ENCODE measurements at places on chromosomes 7 and 10. TPM values are rescaled to one million over a fixed set of nuclear protein-coding genes. Genes with fewer than 3 reads are reported as not detected.

ARHGEF5 gene
- 8.0 TPM for total RNA-seq

BPGM gene
- 23.8 TPM for total RNA-seq

OPN1SW gene
- total RNA-seq: not detected

CTAGE8 gene
- 1.3 TPM for total RNA-seq

FOXI2 gene
- not detected for total RNA-seq

ABCA13 gene
- not detected for total RNA-seq

GRCh38 chr7:85737426-85737825 lies 550.6 kb upstream of the SEMA3D start:
- no peaks in the 10 kb centered on the region for H3K36me3 ChIP-seq
- no peak overlapping the region for H3K4me3 ChIP-seq
- H3K27ac ChIP-seq: no peak overlapping the region
- H3K27me3 ChIP-seq: no peaks in the 10 kb centered on the region

- peak overlapping the region; percentile 95 for H3K27ac ChIP-seq
- peaks cover 28% of the 10 kb centered on the region for H3K36me3 ChIP-seq
- peak overlapping the region; percentile 89 for H3K4me3 ChIP-seq
- peaks cover 37% of the 10 kb centered on the region for H3K4me1 ChIP-seq
- H3K27me3 ChIP-seq: peaks cover 17% of the 10 kb centered on the region
These were observed 680 bp upstream of the ADO start for GRCh38 chr10:62803724-62804355.

GRCh38 chr7:112819536-112819935 lies 29.3 kb upstream of the TMEM168 start:
- H3K4me1 ChIP-seq: no peaks in the 10 kb centered on the region
- H3K4me3 ChIP-seq: no peak overlapping the region
- no peaks in the 10 kb centered on the region for H3K27me3 ChIP-seq
- no peak overlapping the region for H3K27ac ChIP-seq

- no peak overlapping the region for H3K27ac ChIP-seq
- H3K36me3 ChIP-seq: no peaks in the 10 kb centered on the region
- DNase-seq: no peak
- H3K27me3 ChIP-seq: no peaks in the 10 kb centered on the region
- no peak overlapping the region for H3K4me3 ChIP-seq
These were observed 593.6 kb downstream of the GRM8 start for GRCh38 chr7:126659124-126659523.

DNA sequence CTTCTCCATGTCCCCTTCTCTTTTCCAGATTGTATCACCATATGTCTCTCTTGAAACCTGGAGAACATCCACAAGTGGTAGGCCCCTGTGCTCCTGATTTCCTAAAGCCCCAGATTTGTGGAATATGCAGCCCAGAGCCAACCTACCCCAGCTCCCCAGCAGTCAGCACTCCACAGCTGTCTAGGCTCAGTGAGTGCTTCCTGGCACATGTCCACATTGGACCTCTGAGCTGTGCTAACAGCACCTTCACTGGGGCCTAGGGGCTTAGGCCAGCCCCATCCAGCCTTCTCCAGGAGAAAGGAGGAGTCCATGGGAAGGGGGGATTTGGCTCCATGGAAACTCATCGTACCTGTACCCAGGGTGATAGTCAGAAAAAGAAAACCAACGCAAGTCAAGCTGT lies 192.7 kb downstream of the FGFR2 start:
- DNase-seq: no peak
- H3K27me3 ChIP-seq: no peaks in the 10 kb centered on the region
- no peak overlapping the region for H3K27ac ChIP-seq
- no peak overlapping the region for H3K4me3 ChIP-seq
- no peaks in the 10 kb centered on the region for H3K36me3 ChIP-seq
- H3K4me1 ChIP-seq: no peaks in the 10 kb centered on the region

DNA sequence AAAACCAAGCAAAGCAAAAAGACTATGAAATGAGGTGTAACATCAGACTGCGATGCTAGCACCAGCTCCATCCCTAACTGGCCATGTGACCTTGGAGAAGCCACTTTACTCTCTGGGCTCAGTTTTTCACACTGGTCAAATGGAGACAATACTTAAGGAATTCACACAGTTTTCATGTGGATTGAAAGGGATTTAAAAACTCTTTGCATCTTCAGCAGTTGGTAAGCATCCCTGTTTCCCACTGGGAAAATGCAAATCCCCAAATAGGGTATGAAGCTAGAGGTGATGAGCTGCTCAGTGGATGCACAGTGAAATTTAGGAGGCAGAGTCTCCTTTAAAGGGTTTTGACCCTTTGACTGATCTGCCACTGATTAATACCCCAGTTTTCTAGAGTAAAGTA lies 240.7 kb downstream of the SORCS3 start:
- H3K27me3 ChIP-seq: no peaks in the 10 kb centered on the region
- no peaks in the 10 kb centered on the region for H3K4me1 ChIP-seq
- no peak for DNase-seq
- H3K4me3 ChIP-seq: no peak overlapping the region
- no peaks in the 10 kb centered on the region for H3K36me3 ChIP-seq

DNA sequence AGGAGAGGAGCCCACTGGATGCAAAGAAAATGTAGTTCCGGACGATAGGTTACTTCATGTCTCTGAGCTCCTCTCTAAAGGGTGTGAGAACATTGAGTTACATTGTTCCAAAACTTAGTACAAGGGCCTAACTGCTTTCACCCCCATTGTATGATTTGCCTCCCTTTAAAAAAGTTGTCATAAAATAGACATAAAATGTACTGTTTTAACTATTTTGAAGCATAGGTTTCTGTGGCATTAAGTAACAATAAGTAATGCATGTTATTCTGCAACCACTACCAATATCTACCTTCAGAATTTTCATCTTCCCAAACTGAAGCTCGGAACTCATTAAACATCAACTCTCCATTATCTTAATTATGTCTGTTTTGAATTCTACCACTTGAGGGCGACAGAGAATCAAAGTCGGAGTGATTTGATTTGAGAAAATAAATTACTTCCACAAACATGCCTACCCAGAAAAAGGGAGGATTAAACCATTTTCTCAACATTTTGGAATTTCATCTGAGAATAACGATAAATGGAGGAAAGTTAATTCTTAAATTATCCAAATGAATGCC lies 2.7 kb downstream of the IGFBP1 start:
- no peaks in the 10 kb centered on the region for H3K36me3 ChIP-seq
- no peak overlapping the region for H3K4me3 ChIP-seq
- no peak overlapping the region for H3K27ac ChIP-seq
- DNase-seq: no peak
- H3K27me3 ChIP-seq: peaks cover 47% of the 10 kb centered on the region
- no peaks in the 10 kb centered on the region for H3K4me1 ChIP-seq

DNA sequence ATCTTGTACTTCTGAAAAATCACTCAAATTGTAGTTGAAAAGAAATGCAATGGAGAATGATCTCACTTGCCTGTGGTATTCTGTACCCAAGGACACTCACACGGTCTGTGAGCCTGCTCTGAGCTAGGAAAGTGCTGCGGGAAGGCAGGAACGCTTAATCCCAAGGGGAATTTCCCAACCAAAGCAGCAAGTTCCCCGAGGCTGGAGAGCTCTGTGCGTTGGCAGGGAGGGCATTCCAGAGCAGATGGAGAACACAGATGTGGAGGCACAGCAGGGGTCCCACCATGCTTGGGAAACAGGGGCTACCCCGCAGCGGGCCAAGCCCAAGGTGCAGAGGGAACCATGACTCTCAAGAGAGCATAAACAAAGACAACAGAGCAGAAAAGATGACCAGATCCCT lies 13.6 kb downstream of the SVIL start:
- no peak for DNase-seq
- H3K4me3 ChIP-seq: no peak overlapping the region
- no peaks in the 10 kb centered on the region for H3K36me3 ChIP-seq
- no peak overlapping the region for H3K27ac ChIP-seq
- H3K27me3 ChIP-seq: no peaks in the 10 kb centered on the region

- no peaks in the 10 kb centered on the region for H3K36me3 ChIP-seq
- peaks cover 2% of the 10 kb centered on the region for H3K27me3 ChIP-seq
- H3K27ac ChIP-seq: no peak overlapping the region
These were observed 194.8 kb downstream of the ABCA13 start for GRCh38 chr7:48366096-48366495.

GRCh38 chr7:16881844-16882243 lies at the start of gene AGR3:
TSS of gene AGR3 (minus strand) at chr7:16881983. CDS start at chr7:16878618, 3,365 bp downstream.
- no peaks in the 10 kb centered on the region for H3K36me3 ChIP-seq
- no peak within 1 kb of the TSS for H3K27ac ChIP-seq
- no peaks in the 10 kb centered on the region for H3K4me1 ChIP-seq
- no peak for DNase-seq
